ENCODE measurements at places on chromosomes 1 and 21.
A peak's percentile ranks its signal among the peaks of the same experiment; 100 is the strongest.

- DNase-seq, result peak; percentile 91
Observed at GRCh38 chr21:37435120-37435519, 68.5 kb downstream of the DYRK1A start.

- DNase-seq, result no peak
Observed at GRCh38 chr21:42993051-42993712, 18.8 kb downstream of the PKNOX1 start.

GRCh38 chr1:189312499-189312898, 1165.2 kb downstream of the BRINP3 start:
- DNase-seq, result peak; percentile 80

GRCh38 chr1:24301785-24302175, 17.4 kb upstream of the GRHL3 start:
- DNase-seq, result no peak

GRCh38 chr1:39490596-39491145, 765 bp upstream of the BMP8A start:
- DNase-seq, result no peak

GRCh38 chr1:98286656-98287055, 365.8 kb upstream of the DPYD start:
- DNase-seq, result no peak

- DNase-seq, result peak; percentile 7
Observed at GRCh38 chr1:209207701-209208286, 375.7 kb upstream of the CAMK1G start.

- DNase-seq, result no peak
Observed at GRCh38 chr1:212518188-212519054, 85.7 kb downstream of the NENF start.

DNA sequence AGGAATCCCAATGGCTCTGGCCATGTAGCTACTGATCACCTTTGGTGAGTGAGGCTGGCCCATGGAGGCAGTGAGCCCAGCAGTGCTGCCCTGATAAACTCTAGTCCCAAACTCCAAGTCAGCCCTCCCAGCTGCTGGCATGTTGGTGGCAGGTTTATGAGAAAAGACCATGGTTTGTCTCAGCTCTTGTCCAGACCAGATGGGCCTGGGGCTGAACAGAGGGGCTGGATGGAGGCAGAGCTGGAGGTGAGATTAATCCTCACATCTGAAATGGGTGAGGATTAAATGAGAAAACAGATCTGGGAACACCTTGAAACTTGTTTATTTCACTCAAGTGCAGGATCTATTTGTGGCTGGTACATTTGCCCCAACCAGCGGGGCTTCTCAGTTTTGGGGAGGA, 3.2 kb downstream of the TMEM269 start:
- no peak for DNase-seq

DNA sequence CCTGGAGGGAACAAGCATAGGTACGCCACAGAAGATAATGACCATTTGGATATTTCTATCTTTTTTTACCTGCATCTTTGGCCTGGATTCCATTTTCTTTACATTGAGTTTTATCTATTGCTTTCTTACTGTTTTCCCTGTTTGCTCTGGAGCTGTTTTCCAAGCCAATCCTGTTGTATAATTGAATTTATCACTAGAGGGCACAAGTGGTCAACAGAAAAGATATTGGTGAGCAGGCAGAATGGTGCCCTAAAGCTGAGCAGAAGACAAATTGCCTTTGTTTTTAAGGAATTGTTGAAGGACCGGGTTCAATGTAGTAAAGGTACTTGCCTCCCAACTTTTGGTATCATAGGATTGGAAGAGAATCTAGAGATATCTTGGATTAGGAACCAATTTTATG, 152.8 kb downstream of the PPP1R12B start:
- no peak for DNase-seq

- no peak for DNase-seq
Observed at GRCh38 chr1:237583756-237584155, 307.0 kb downstream of the ZP4 start.

GRCh38 chr1:221469476-221469875, 272.4 kb downstream of the DUSP10 start:
- no peak for DNase-seq

DNA sequence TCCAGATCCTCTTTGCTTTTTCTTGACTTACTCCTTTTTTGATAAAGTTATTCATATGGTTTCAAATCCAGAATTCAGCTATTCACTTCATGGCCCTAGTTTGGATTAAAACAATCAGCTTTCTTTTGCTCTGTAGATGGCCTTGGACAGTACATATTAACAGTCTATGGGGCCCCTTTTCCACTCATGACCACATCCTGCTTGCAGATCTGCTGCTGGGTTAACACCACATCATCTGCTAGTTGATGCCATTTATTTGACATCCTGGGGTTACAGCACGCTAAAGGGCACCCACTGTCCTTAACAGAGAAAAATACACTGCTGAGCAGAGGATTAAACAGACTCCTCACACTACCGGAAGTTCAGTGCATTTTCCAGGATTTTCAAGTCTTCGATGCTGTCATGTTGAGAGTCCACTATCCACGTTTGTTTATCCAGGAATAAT, 941 bp upstream of the IFI16 start:
- DNase-seq, result no peak

DNA sequence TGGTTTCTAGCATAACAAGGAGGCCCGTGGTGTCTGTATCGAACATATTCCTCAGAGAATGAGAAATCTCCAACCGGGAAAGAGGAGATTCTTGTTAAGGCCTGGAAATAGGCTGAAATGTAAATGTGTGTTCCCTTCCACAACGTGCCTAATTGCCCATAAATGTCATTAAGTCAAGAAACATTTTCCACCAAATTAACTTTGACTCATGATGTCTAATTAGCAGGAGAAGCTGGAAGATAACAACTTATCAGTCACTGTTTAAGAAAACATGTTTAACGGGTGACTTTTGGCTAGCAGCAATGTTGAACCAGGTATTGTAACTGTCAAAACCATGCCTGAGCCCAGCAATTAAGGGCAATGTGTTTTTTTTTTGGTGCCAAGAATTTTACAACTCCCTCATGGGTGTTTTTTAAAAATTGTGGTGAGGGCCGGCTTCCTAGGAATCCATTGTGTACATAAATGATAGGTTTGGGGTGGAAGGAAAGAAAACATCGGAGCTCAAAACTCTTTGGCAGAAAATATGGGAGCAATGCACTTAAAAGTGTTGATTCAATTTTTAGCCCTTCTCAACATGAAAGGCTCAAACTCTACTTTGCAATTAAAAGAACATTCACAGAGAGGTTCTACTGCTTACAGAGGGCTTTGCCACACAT, 67.0 kb downstream of the OLIG1 start:
- no peak for DNase-seq

- DNase-seq, result no peak
Observed at GRCh38 chr1:241899210-241899609, 51.2 kb downstream of the EXO1 start.

GRCh38 chr1:15885701-15886610, 38.4 kb downstream of the SPEN start:
- peak; percentile 84 for DNase-seq

DNA sequence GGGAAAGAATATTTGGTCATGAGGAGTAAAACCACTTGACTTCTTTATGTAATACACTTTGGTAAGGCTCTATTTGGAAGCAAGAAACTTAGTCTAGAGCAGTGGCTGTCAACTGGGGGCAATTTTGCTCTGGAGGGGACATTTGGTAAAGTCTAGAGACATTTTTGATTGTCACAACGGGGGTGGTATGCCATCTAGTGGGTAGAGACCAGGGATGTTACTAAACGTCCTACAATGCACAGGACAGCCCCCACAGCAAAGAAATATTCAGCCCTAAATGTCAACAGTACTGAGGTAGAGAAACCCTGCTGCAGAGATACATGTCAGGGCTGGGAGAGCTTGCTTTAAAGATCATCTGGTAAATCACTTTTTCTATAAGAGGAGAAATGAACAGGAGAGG, 13.5 kb downstream of the FUCA1 start:
- no peak for DNase-seq

GRCh38 chr21:37000381-37000780, 6.1 kb upstream of the RIPPLY3 start:
- no peak for DNase-seq

DNA sequence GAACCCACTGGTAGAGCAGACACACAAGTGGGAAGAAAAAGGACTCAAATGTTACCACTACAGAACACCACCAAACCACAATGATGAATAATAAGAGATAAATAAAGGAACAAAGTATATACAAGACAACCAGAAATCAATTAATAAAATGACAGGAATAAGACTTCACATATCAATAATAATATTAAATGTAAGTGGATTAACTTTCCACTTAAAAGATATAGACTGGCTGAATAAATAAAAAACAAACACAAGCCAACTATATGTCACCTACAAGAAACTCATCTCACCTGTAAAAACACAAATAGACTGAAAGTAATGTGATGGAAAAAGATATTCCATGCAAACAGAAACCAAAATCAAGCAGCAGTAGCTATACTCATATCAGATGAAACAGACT, 6.9 kb upstream of the CLIC6 start:
- no peak for DNase-seq

DNA sequence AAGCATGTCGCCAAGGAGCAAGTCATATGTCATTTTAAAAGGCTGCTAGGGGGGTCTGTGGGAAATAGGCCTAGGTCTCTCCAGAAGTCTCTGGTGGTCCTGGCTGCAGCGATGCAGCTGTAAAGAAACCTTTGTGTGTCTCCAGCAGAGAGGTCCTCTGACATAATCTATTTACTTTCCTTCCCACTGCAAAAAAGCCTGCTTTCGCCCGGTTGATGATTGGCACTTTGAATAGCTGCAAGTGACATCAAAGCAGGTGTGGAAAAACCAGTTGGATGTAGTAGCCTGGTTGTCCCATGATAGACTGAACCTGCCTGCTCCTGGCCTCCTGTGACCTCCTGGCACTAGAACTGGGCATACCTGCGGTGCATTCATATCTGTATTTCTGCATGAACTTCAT, 13.8 kb downstream of the RASSF5 start:
- DNase-seq, result no peak

DNA sequence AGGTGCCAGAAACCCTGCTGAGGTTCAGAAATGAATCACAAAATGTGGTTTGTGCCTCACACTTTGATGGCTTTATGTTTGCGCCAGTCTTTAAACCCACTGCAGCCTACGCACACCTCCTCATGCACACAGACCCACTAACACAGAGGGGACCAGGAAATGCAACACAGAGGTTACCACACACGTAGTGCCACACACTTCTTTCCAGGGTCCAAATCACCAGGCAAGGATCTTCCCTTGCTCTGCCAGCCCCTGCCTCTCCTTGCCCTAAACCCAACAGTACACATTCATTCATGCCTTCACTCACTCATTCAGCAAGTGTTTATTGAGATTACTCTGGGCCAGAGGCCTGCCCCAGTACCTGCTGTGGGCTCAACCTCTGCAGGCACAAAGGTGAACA, 17.5 kb downstream of the MAB21L3 start:
- no peak for DNase-seq

- DNase-seq, result peak; percentile 36
Observed at GRCh38 chr1:16888860-16889816, 6.6 kb upstream of the RNU1-2 start.

- no peak for DNase-seq
Observed at GRCh38 chr1:112363636-112364035, 32.4 kb upstream of the CTTNBP2NL start.

GRCh38 chr1:67159233-67159632, 7.0 kb upstream of the IL23R start:
- no peak for DNase-seq
